ENCODE measurements at places on chromosomes 11 and 22. TPM values are rescaled to one million over a fixed set of nuclear protein-coding genes. Genes with fewer than 3 reads are reported as not detected.
A peak's percentile ranks its signal among the peaks of the same experiment; 100 is the strongest.

GRCh38 chr11:129639300-129639699 lies 176.3 kb upstream of the TMEM45B start:
- DNase-seq = no peak

- no peak for DNase-seq
These were observed 199.3 kb downstream of the KIF18A start for GRCh38 chr11:27908621-27909020.

Gene DDIAS
- total RNA-seq = 4.1 TPM

- DNase-seq = no peak
These were observed 270.8 kb upstream of the SESN3 start for GRCh38 chr11:95501761-95502266.

DNA sequence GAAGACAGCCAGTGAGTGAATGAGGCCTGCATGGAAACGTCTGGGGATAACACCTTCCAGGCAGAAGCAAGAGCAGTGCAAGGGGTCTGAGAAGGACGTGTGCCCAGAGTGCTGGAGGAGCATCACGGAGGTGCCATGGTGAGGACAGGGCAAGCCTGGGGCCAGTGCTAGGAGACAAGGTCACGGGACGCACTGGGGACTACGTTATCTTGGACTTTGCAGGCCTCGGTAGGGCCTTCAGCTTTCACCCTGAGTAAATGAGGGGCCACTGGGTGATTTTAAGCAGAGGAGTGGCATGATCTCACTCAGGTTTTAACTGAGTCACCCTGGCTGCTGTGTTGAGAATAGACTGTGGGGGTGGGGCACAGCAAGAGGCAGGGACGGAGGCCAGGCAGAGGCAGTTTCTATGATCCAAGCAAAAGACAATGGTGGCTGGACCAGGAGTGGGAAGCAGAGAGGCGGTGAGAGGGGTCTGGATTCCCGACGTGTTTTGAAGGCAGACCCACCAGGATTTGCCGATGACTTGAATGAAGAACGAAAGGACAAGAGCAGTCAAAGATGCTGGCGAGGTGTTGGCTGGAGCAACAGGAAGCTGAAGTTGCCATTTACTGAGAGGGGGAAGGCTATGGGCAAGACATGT lies 102.7 kb upstream of the PARVA start:
- no peak for DNase-seq

DNA sequence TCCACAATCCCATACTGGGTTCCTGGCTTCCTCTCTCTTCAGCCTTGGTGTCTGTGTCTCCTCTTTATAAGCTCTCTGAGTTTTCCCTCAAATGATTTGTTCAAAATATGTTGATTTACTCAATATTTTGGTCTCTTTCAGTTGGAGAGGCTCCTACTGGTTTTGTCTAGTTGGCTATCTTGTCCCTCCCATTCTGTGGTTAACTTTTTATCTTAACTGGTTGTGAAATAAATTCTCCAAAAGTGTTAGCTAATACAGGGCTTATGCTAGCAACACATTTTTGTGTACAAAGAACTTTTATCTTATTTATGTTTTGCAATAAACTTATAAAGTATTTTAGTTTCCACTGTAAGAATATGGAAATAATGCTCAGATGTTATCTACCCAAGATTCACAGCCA lies 200.9 kb downstream of the AASDHPPT start:
- DNase-seq = no peak

DNA sequence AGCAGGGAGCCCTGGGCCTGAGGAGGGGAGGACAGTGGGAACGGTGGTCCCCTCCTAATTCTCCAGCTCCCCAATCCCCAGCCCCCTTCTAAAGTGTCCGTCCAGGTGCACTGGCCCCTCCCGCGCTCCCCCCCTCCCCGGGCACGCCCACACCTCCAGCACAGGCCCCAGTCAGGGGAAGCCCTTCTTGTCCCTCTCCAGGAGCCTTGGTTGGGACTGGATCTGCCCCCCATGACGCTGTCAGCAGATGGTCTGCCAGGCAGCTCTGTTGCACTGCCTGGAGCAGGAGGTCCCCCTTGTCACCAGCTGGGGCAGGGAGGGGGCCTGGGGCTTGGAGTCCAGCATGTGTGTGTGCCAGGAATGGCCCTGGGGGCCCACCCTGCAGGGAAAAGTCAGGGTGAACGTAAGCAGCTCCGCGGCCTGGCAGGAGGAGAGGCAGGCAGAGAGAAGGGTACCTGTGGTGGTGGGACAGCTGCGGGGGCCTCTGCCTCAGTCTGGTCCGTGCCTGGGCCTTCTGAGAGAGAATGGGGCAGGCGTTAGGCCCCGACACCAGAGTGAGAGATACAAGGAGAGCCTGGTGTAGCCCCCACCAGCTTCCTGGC lies 1.6 kb downstream of the IRF7 start:
- DNase-seq = no peak

Gene MOGAT2
- 0.27 TPM for total RNA-seq

Gene TMEM179B
- total RNA-seq = 15.3 TPM

DNA sequence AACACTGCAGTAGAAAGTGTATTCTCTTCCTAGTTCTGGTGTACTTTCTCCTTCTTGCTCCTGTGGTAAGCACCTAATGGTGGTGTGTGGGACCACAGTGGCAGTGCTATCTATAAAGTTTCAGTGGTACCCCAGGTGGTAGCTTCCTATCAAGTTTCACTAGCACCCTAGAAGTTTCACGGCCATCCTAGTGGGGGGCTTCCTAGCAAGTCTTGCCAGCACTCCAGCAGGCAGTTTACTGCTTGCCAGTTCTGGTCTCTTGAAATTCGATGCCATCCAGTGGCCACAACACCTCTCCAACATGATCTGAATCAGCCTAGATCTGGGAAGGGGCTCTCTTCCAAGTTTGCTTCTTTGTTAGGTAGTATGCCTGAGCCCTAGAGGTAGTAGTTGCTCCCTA lies 229.6 kb downstream of the SWAP70 start:
- no peak for DNase-seq

GRCh38 chr11:98566978-98567377 lies 453.8 kb upstream of the CNTN5 start:
- no peak for DNase-seq

DNA sequence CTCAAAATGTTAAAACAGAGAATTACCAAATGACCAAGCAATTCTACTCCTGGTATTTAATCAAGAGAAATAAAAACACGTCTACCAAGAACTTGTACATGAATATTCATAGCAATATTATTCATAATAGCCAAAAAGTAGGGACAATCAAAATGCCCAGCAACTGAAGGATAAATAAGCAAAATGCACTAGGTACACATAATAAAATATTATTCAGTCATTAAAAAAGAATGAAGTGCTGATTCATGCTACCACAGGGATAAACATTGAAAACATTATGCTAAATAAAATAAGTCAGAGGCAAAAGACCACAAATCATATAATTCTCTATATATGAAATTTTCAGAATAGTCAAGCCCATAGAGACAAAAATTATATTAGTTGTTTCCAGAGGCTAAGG lies 24.8 kb downstream of the ARHGAP32 start:
- no peak for DNase-seq

- DNase-seq = no peak
These were observed 274.7 kb downstream of the MN1 start for GRCh38 chr22:27526901-27527300.

GRCh38 chr22:28344918-28345703 lies 334.5 kb downstream of the TTC28 start:
- DNase-seq = no peak

DNA sequence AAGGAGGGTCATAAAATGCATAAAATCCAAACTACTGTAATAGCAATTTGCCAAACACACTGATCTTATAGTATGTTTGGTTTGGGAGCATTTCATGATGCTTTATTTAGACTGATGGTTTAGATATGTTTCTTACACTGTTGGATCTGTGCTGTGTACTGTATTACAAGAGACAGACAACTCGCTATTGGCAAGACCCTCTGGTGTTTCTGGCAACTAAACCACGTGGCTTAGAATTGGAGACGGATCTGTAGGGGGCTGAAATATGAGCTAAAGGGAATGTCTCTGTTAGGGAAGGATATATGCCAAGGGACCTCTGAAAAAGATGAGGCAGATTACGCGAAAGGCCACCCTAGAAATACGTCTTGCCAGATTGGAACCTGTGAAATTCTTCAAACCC lies 208.7 kb downstream of the BARX2 start:
- no peak for DNase-seq

GRCh38 chr22:20783844-20784723 lies 10.2 kb downstream of the SERPIND1 start:
- DNase-seq = peak; percentile 67

- no peak for DNase-seq
These were observed 70.6 kb downstream of the ADM start for GRCh38 chr11:10375280-10375971.

All from cerebellum (tissue), 4 donors.